CD4-positive, alpha-beta memory T cell (primary cell): ENCODE measurements at places on chromosomes 2 and 18.

DNA sequence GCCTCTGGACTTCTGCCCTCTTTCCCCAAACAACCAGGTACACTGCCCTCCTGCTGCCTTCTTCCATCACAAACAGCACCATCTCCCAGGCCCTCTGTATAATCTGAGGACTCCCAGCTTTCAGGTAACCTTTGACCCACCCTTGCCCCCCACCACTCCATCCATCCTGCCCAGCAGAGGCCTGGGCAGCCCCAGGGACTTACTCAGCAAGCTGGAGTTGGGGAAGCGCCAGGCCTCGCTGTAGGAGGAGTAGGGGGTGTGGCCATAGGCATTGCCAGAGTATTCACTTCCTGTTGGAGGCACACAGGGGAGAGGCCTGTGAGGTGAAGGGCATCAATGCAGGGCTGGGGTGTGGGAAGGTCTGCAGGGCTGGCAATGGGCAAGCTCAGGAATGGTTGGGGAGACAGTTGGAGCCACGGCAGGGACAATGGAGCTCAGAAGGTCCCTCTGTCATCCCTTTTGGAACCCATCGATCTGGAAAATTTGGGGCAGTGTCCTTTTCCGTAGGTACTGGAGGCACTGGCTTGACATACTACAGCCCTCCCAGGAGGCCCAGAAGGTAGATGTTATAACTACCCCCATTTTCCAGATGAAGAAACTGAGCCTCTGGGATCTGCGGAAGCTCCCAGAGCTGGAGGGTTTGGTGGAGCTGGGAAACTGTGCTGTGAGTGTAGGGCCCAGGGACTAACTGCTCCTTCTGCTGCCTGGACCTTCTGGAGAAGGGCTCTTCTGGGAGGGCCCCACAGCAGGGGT lies 46.3 kb downstream of the PSD4 start:
- H3K4me3 ChIP-seq = no peak overlapping the region
- no peak overlapping the region for H3K27ac ChIP-seq
- DNase-seq = no peak
- H3K4me1 ChIP-seq = peaks cover 10% of the 10 kb centered on the region

DNA sequence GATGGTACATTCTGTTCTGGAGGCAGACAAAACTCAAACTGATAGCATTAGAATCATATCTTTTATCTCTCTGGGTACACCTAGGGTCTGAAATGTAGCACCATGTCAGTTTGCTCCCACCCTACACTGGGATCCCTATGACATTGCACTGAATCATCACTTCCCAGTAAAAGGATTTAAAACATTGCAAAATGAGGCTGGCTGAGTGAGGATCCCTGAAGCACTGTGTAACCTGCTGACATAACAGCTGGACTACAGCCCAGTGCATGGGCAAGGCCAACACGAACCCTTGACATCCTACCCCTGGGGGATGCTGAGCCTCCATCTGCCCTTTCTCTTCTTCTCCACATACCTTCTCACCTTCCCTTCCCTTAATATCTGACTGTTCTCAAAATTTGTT lies 253.2 kb downstream of the TTC32 start:
- H3K4me1 ChIP-seq = no peaks in the 10 kb centered on the region
- H3K4me3 ChIP-seq = no peak overlapping the region
- no peaks in the 10 kb centered on the region for H3K27me3 ChIP-seq
- no peak for DNase-seq

DNA sequence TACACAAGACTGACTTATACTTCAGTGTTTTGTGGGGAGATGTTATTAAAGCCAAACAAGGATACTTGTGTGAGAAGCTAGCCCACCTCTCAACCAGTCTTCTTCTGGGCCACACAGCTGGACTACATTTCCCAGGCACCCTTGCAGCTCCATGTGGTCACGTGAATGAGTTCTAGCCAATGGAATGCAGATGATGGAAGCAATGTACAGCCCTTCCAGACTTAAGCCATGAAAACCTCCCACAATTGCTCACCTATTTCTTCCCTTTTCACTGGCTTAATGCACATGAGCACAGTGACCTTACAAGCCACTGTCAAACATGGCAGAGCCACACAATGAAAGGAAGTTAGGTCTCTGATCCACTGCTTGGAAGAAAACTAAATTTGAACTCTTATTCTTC lies 20.4 kb upstream of the FEZ2 start:
- DNase-seq = no peak
- no peaks in the 10 kb centered on the region for H3K27me3 ChIP-seq
- H3K4me1 ChIP-seq = no peaks in the 10 kb centered on the region
- no peak overlapping the region for H3K4me3 ChIP-seq
- no peak overlapping the region for H3K27ac ChIP-seq
- H3K36me3 ChIP-seq = no peaks in the 10 kb centered on the region

DNA sequence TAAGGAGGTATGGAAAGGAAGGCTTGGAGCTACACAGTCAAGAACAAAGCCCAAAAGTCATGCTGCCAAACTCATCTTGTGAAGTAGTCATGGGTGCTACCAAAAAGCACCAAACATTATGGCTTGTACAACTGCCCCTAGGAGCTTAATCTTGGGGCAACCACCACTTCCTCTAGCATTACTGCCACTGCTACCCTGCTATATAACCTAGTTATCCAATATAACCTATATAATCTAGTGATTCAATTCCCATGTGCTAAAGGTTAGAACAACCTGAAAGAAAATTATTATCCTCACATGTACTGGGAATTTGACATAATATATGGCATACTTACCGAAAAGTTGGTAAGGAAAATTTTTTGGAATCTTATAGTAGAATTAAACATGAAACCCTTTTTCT lies 102.6 kb upstream of the RBBP8 start:
- no peaks in the 10 kb centered on the region for H3K36me3 ChIP-seq
- no peak overlapping the region for H3K27ac ChIP-seq
- H3K4me3 ChIP-seq = no peak overlapping the region
- DNase-seq = no peak
- H3K4me1 ChIP-seq = no peaks in the 10 kb centered on the region

DNA sequence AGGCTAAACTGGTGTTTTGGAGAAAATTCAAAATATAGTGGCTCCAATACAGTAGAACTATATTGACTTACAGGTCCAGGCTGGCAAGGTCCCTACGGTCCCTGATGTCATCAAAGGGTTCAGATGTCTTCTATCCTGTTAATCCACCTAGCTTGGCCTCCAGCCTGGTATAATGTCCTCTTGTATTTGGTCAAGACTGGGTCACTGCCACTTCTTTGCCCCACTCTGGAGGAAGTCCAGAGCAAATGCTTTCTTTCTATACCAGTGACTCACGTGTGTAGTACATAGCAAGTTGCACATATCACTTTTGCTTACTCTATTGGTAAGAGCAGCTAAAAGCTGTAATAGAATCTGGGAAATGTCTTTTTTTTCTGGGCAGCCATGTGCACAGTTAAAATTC lies 80.8 kb downstream of the LCLAT1 start:
- no peak for DNase-seq
- no peaks in the 10 kb centered on the region for H3K4me1 ChIP-seq
- H3K4me3 ChIP-seq = no peak overlapping the region
- H3K27ac ChIP-seq = no peak overlapping the region

GRCh38 chr2:129237966-129238725 lies 741.3 kb upstream of the RAB6C start:
- no peaks in the 10 kb centered on the region for H3K27me3 ChIP-seq
- no peaks in the 10 kb centered on the region for H3K4me1 ChIP-seq
- no peak for DNase-seq
- H3K27ac ChIP-seq = no peak overlapping the region
- H3K36me3 ChIP-seq = no peaks in the 10 kb centered on the region

DNA sequence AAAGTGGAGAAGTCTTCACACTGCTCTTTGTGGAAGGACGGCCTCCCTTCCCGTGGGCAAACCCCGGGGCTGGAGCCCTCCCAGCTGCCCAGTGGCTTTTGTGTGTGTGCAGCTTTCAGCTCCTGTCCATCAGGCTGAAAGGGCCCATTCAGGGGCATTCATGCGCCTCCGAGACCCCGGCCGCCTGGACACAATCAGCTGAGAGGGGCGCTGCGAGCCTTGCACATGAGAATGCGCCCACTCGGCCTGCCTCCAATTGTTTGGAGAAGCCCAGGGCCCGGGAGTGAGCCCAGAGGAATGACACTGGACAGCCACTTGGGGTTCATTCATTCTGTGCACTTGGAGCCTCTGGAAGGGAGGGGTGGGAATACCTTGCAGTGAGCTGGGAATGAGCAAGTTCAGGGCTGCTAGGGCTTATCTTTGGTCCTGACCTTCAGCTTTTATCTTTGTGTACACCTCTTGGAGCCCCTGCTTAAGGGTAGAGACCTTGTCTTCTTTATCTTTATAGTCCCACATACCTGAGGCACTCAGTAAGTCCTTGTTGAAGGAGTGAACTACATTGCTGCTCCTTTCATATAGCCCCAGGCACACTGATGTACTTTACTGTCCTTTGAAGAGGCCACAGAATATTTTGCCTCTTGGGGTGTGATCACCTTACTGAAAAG lies 56.5 kb downstream of the TCF7L1 start:
- DNase-seq = no peak
- H3K36me3 ChIP-seq = no peaks in the 10 kb centered on the region
- H3K4me1 ChIP-seq = no peaks in the 10 kb centered on the region
- no peak overlapping the region for H3K27ac ChIP-seq

- H3K4me1 ChIP-seq = no peaks in the 10 kb centered on the region
- DNase-seq = no peak
- H3K27me3 ChIP-seq = no peaks in the 10 kb centered on the region
Measured at GRCh38 chr18:46464926-46465655, 191.9 kb downstream of the LOXHD1 start.

- H3K27me3 ChIP-seq = no peaks in the 10 kb centered on the region
- no peak for DNase-seq
- H3K4me3 ChIP-seq = no peak overlapping the region
- no peaks in the 10 kb centered on the region for H3K36me3 ChIP-seq
- no peak overlapping the region for H3K27ac ChIP-seq
Measured at GRCh38 chr2:99694331-99694730, 204.5 kb upstream of the REV1 start.

DNA sequence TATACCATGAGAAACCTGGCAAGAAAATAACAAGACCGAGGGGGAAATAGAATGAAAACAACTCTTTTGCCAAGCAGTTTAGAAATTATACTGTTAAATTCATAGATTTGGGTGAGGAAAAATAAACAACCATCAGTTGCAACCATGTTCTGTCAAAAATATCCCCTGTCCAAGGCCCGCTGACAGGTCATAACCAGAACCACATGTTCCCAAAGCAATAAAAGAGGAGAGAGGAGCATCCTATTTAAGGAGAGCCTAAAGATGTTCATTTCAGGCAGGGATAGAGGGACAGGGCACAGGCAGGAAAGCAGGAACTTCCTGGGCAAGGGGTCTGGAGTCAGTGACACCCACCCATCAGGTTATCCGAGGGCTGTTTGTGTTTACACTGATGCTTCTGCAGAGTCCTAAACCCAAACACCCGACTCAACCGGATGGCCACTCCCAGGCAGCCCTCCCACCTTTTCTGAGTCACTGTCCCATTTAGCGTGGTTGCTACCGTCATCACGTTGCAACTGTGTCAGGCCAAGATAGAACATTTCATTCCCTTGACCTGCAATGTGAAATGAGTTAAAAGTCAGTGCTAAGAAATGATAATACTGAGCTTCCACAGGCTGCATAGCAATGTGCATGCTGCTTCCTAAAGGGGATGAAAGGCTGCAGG lies 468.3 kb upstream of the RAB12 start:
- H3K36me3 ChIP-seq = no peaks in the 10 kb centered on the region
- no peak overlapping the region for H3K4me3 ChIP-seq
- DNase-seq = no peak
- no peak overlapping the region for H3K27ac ChIP-seq

DNA sequence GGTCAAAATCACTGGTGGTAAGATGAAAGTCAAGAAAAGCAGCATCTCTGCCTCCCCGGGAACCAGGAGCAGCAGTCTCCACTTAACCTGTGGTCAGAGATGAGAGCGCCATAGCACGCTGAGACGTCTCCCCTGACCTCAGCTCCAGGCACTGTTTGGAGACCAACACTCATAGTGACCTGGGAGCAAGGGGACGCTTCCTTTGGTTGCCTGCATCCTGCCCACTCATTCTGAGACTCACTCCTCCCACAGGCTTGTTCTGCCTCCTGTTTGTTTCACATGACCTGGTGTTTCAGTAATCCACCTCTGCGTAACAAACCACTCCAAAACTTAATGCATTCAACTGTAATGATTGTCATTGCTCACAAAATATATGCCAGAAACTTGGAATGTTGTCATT lies 139.3 kb downstream of the ACOXL start:
- no peaks in the 10 kb centered on the region for H3K27me3 ChIP-seq
- no peak for DNase-seq
- no peak overlapping the region for H3K4me3 ChIP-seq
- no peak overlapping the region for H3K27ac ChIP-seq
- no peaks in the 10 kb centered on the region for H3K36me3 ChIP-seq
